Thoracic aorta endothelial cell (primary cell): ENCODE measurements at places on chromosomes 13 and 19. TPM values are rescaled to one million over a fixed set of nuclear protein-coding genes. Genes with fewer than 3 reads are reported as not detected.

PRODH2 gene
- not detected in 2 replicates for total RNA-seq

FKRP gene
- total RNA-seq = 18.2 and 20.4 TPM in 2 replicates

SIGLEC5 gene
- total RNA-seq = not detected in 2 replicates

ZNF30 gene
- total RNA-seq = 4.0 and 4.5 TPM in 2 replicates

BRME1 gene
- 0.50 and 0.53 TPM in 2 replicates for total RNA-seq

GYS1 gene
- 45.9 and 46.9 TPM in 2 replicates for total RNA-seq

GSX1 gene
- not detected in 2 replicates for total RNA-seq

MYO1F gene
- under 0.01 and 0.36 TPM in 2 replicates for total RNA-seq
